ENCODE measurements at places on chromosomes 6 and 20.

DNA sequence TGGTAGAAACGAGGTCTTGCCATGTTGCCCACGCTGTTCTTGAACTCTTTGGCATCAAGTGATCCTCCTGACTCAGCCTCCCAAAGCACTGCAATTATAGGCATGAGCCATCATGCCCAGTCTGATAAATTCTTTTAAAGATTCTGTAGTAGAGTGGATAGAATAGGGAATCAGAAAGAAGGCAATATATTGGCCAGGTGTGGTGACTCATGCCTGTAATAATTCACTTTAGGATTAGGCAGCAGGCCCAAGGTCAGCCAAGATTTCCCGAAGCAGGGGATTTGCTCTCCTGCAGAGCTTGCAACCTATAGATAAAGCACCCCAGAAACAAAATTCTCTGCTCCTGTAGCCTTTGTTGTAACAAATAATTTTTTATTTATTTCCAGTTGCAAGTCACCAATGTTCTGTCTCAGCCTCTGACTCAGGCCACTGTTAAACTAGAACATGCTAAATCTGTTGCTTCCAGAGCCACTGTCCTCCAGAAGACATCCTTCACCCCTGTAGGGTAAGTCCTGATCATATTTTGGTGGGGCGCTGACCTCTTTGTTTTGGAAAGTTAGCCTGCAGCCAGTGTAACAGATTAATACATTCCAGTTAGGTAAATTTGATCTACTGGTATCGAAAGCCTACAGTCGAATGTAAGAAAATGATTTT, 30.4 kb upstream of the MROH8 start:
- DNase-seq: no peak

DNA sequence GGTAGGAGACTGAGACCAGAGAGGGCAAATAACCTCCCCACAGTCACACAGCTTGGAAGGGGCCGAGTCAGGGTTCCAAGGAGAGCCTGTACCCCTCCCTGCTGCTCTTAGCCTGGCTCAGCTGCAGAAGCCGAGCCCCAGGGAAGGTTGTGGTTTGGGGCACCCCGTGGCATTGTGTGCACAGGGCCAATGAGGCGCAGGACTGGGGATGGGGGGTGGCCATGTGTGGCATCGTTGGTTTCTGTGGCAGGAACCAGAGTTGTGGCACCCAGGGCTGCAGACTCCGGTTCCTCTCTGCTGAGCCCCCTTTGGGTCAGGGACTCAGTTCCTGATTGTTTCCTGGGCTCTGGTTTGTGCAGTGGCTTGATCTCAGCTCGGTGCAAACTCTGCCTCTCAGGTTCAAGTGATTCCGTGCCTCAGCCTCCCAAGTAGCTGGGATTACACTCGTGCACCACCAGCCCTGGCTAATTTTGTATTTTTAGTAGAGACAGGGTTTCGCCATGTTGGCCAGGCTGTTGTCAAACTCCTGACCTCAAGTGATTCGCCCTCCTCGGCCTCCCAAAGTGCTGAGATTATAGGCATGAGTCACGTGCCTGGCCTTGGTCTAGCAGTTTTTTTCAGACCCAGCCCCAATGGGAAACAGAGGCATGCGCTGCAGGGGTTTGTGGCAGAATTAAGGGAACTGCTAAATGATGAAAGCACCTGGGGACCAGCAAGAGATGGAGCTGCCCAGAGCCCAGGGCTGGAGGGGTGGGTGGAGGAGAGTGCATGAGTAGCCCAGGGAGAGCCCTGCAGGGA, 221.0 kb upstream of the SULF2 start:
- no peak for DNase-seq

- no peak for DNase-seq
Measured at GRCh38 chr6:75278474-75279077, 6.0 kb downstream of the TMEM30A start.

- DNase-seq: no peak
Measured at GRCh38 chr6:24497254-24497970, 2.6 kb downstream of the ALDH5A1 start.

DNA sequence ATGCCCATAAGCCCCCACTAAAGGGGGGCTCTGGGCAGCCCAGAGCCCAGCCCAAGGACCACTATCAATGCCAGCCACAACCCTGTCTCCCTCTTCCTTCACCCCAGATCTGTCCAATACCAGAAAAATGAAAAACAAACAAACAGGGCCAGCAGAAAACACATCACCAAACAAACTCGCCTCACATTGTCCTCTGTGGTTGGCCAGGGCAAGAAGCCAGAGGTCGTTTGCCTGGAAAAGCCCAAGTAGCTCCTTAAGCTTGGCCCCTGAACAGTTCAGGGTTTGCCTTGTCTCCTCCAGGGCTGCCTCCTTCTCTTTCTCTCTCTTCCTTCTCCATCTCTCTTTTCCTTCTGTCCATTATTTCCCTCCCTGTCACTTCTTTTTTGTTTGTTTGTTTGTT, 10.1 kb upstream of the SCUBE3 start:
- DNase-seq: no peak

Data from GM18507 (cell line).